Left renal pelvis (tissue), 4 donors: ENCODE measurements at places on chromosomes 13 and 19. TPM values are rescaled to one million over a fixed set of nuclear protein-coding genes. Genes with fewer than 3 reads are reported as not detected.

- no peak for DNase-seq
These were observed 1.1 kb upstream of the CALR start for GRCh38 chr19:12937093-12937926.

DNA sequence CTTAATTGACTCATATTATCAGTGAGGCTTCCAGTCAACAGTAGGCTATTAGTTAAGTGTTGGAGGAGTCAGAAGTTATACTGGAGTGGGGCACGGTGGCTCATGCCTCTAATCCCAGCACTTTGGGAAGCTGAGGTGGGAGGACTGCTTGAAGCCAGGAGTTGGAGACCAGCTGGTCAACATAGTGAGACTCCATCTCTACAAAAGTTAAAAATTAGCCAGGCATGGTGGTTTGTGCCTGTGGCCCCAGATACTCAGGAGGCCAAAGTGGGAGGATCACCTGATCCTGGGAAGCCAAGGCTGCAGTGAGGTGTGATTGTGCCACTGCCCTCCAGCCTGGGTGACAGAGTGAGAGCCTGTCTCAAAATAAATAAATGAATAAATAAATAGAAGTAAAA lies 53.2 kb downstream of the COMP start:
- no peak for DNase-seq

GRCh38 chr19:16376649-16377048 lies 52.0 kb downstream of the KLF2 start:
- DNase-seq = no peak

GRCh38 chr13:84118839-84119409 lies 236.7 kb upstream of the SLITRK1 start:
- DNase-seq = no peak

- DNase-seq = no peak
These were observed 49.3 kb downstream of the UFM1 start for GRCh38 chr13:38398711-38399493.

DNA sequence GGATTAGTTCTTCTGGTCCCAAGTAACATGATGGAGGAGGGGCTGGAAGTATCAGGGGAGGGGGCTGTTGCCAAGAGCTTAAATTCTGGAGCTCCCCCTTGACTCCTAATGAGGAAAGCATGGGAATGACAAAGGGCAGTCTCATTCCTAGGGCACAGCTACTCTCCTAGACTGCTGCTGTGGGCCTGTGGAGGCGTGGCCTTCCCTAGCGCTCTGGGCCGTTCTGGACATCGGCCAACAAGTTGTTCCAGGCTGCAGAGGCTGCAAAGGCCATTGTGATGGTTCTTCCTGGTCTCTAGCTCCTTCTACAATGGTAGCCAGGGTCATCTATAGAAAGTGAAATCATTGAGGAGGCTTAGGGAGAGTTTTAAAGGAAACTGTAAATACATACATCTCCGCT lies 916.6 kb downstream of the DIAPH3 start:
- DNase-seq = no peak

- no peak for DNase-seq
These were observed 7.7 kb downstream of the DZIP1 start for GRCh38 chr13:95636853-95637252.

The PRR22 gene
- 2.2 TPM for polyA plus RNA-seq
